ENCODE measurements at places on chromosomes 13 and 19.
A peak's percentile ranks its signal among the peaks of the same experiment; 100 is the strongest.

DNA sequence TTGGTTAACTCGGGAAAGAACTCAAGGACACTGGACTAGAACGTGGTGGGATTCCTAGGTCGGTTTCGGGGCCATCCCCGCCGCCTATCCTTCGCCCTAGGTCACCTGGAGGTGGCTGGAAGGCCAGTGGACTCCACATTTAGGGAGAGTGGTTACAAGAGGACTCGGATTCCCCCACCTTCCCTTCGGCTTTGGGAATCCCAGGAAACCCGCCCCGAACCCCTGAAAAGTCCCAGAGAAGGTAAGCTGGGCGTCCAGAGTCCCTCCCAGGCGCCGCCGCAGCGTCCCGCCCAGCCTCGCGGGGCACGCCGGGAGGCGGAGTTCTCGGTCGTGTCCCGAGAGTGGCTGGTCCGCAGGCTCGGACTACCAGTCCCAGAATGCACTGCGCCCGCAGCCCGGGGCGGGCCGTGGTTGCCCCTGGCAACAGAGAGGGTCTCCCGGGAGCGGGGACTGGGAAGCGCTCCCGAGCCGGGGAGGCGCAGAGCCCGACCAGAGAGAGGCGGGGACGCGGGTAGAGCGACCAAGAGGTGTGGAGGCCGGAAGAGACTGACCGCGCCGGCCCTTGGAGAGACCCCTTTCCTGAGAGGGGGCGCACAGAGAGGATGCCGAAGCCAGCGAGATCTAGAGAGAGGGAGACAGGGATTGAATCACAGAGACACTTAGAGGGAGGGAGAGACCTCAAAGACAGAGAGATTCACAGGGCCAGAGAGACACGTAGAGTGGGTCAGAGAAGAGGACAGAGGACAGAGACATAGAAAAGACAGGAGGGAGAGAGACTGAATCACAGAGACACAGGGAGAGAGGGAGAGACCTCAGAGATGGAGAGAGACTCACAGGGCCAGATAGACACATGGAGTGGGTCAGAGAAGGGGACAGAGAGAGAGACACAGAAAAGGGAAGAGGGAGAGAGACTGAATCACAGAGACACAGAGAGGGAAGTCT lies 2.6 kb upstream of the PRKCG start:
- DNase-seq: peak; percentile 97

DNA sequence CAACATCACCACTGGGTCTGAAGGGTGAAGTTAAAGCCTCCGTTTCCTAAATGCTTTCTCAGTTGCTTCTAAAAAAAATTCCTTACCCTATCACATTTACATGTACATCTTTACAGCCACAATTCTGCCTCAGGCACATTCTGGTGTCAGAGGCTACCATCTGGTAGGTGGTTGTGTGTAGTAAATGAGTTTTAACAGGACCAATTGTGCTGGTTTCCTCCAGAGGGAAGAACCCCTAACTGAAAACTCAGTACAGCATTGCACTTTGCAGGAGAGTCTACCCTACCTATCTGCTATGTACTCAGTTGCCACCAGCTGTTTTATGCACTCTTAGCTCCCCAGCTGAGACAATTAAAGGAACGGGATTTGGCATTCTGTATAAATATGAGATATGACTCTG lies 1576.5 kb downstream of the PCDH9 start:
- DNase-seq: no peak

DNA sequence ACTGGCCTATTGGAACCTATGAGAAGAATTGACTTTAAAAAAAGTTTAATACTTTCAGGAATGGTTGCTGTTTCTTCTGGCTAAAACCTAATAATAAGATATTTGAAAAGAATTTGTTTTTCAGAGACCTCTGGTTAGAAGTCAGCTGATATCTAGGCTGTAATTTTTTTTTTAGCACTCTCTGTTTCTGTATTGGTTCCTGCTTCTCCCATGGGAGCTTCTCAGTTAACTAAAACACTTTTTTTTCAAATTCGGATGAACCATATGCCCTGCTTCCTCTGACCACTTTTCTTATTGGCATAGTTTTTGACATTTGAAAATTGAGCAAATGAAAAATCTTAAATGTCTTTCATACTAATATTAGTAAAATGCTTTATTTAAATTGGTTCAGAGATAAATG lies 163.5 kb upstream of the SLC10A2 start:
- no peak for DNase-seq

DNA sequence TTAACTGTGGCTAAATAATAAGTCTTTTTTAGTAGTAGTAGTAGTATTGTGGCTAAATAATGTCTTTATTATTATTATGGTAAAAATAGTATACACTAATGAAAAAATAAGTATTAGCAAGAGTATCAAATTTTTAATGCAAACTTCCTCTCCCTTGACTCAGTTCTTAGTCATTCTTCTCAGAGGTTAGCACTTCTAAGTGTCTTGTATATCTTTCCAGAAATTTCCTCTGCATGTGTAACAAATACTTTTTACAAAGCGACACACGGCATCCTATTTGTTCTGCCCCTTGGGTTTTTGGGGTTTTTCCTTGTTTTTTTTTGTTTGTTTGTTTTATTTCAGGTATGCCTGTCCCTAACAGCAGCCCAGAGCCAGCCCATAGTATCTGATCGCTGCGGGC lies 20.9 kb downstream of the SIN3B start:
- DNase-seq: no peak

GRCh38 chr13:93955904-93956303 lies 523.6 kb downstream of the DCT start:
- no peak for DNase-seq

- peak; percentile 81 for DNase-seq
Measured at GRCh38 chr19:13099073-13099999, 3.3 kb downstream of the LYL1 start.

DNA sequence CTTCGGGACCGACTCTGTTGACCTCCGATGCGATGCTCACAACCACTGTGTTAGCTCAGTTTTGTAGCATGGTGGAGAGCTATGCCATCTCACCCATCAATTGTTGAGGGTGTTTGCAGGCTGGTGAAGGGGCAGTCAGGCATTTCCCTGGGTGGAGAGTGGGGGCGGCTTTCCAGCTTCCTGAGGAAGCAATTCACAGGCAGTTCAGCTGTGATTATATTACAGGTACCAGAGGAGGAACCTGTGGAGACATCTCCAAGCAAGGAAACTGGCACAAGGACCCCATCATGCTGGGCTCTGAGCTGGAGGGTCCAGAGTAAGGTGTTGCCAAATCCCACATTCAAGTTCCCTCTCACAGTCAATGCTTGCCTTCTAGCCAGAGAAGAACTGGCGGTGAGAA lies 166.0 kb upstream of the ZNF536 start:
- no peak for DNase-seq

DNA sequence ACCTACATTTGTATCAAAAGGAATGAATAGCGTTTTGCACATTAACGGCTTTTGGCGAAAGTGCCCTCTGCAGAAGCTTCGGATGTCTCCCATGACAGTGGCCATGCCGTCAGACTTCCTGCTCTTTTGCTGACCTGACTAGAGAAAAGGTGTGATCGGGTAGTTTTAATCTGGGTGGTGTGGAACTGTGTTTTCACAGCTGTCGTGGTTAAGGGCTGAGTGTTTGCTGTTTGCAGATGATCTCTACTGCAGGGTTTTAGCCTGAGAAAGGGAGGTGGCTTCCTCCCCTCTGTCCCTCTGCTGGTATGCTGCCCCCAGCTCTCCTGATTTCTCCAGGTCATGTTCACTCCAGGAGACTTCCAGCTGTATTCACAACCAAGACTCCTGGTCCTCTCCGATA lies 22.4 kb downstream of the ZNF71 start:
- DNase-seq: no peak

GRCh38 chr13:75724752-75725517 lies 88.8 kb downstream of the LMO7 start:
- no peak for DNase-seq

GRCh38 chr19:40213251-40213829 lies 4.8 kb downstream of the TTC9B start:
- DNase-seq: no peak

GRCh38 chr13:69331245-69331644 lies 776.4 kb upstream of the ATXN8OS start:
- DNase-seq: peak; percentile 86

DNA sequence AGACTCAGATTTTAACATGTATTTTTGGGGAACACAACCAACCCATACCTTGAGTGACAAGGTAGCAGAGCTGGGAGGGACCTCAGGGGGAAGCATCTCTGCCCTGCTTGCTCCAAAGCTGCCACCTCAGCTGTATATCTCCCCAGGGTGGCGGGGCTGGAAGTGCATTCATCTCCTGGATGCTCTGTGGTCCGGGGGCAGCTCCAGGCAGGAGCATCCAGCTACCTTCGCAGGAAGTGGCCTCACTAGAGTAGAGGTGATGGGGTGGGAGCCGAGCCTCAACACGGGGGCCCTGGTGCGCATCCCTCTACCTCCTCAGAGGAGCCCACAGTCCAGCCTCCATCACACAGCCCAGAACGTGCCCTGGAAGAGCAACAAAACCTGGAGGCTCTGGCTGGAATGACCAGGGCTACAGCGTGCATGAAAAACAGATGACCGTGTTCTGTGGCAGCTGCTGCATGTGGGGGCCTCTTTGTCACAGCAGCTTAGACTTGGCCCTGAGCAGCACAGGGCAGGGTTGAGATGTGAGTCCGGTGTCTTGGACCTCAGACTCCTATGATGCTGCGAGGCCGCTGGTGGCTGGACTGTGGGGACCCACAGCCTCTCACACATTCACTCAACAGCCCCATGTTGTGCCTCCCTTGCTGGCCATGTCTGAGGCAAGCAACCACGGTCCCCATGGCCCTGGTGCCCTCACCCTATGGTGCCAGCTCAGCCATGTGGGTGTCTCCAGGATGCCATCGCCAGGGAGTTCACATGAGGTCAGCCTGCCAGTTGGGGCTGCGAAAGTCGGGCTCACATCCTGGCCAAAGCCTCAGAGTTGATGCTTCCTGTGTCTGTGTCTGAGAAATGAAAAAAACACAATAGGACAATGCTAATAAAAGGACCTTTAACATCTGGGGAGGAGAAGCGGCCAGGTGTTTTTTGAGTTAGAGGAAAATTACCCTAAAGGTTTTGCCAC lies 17.1 kb upstream of the GAS6 start:
- no peak for DNase-seq

- no peak for DNase-seq
Measured at GRCh38 chr19:28793391-28794168, 419.4 kb downstream of the UQCRFS1 start.

- DNase-seq: no peak
Measured at GRCh38 chr19:6233056-6233826, 46.5 kb downstream of the MLLT1 start.

GRCh38 chr19:46015687-46016425 lies 7.0 kb downstream of the PGLYRP1 start:
- no peak for DNase-seq

DNA sequence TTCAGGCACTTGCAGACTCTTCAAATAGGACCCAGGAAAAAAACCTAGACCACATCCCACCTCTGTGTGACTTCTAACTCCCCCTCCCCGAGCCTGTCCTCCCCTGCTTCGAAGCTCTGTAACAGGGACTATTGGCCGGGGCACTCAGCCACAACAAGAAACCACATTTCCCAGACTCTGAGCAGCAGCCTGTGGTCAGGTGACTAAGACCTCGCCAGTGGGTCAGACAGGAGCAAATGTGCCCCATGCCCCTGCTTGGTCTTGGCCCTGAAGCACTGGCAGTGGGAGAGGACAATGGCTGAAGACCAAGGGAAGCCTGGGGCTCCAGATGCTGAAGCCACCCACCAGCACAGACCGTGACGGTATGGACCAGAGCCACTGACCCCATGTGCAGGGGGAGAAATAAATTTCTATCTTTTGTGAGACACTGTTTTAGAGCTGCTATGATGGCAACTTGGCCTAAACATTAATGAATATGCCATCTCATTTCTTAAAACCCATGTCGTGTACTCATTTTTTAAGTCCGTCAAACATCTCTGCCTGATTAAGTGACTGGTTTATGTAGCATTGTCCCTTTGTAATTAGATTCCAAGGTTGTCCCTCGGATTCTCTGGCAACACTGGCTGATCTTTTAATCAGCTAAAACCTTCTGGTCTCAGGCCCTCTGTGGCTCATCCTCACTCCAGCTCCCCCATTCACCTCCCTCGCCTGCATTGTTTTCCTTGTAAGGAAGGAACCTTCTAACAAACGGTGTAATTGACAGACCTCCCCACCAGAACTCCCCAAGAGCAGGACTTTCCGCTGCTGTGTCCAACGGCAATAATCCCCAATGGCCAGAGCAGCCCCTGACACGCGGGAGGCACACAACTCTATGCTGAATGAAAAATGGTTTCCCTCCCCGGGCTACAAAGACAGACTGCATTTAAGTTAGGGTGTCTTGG lies 98.4 kb downstream of the STK24 start:
- DNase-seq: no peak

- DNase-seq: no peak
Measured at GRCh38 chr19:18590273-18591272, 2.0 kb downstream of the REX1BD start.

DNA sequence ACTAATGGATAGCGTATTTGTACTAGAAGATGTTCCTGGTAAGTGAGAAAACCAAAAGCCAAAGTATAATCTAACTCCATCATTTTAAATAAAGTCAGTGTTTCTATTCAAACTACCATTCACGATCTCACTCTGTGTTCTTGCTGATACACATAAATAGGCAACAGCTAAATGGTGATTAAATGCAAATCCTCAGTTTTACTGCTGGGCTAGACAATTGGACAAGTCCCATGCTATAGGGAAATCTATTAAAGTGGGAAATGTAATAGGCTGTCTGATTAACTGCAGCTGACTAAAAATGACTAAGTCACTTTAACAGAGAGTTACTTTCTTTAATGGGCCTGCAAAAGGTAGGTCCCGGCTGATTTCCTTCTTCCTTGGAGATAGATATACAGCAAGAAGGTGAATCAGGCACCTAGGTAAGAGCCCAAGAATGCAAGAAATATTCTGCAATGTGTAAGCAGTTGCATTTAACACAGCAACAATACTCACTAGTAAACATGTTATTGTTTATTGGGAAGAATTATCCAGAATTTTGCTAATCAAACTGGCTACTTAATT lies 298.4 kb downstream of the SLITRK6 start:
- no peak for DNase-seq
